Activated T-helper 17 cell treated with anti-CD3 and anti-CD28 coated beads, Interleukin-2, amount 50 U/mL, for 72 hours (primary cell): ENCODE measurements at places on chromosomes 16 and 17. TPM values are rescaled to one million over a fixed set of nuclear protein-coding genes. Genes with fewer than 3 reads are reported as not detected.

- ATAC-seq, result no peak
Observed at GRCh38 chr16:21185659-21186325, 25.6 kb downstream of the ZP2 start.

DNA sequence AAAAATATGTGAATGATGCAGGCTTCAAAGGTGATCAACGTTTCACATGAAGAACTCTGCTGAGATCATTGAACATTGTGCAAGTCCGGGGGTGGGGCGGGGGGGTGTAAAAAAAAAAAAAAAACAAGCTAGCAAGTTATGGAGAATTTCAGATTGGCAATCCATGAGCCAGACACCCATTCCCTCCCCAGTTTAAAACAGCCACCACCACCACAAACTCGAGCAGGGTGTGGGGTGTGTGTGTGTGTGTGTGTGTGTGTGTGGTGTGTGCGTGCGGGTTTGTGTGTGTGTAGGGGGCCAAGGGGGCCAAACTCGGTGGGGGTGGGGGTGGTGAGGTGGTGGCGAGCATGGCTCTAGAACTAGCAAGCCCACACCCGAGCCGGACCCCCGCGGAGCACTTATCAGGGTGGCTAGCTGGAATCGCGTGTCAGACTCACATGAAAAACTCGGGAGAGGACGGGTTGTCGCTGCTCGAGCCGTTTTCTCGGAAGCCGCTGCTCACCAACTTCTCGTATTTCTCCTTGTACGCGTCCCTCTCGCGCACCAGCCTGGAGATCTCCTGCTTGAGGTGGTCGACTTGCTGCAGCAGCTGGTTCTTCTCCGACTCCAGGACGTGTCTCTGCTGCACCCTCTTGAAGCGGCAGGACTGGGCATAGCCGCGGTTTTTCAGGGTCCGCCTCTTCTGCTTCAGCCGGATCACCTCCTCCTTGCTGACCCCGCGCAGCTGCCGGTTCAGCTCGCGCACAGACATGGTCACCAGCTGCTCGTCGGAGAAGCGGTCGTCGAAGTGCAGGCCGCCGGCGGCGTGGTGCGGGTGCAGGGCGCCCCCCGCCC, 2.0 kb downstream of the MAF start:
- no peak for ATAC-seq

DNA sequence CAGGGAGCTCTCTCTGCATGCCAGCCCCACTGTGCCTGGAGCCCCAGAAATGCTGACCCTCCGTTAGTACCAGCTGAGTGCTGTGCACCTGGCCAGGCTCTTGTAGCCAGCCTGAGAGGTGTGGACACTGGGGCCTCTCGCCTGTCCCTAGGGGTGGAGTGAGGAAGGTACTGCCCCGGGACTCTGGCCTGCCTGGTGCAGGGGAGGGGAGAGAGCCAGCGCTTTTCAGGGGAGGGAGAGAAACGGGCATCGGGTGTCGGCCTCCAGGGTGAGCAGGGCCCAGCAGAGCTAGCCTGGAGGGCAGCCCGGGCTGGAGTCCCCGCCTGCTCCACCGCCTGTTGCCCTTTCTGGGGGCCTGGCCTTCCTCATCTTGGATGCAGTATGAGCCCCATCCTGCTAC, 13.1 kb downstream of the MAP2K3 start:
- no peak for ATAC-seq

DNA sequence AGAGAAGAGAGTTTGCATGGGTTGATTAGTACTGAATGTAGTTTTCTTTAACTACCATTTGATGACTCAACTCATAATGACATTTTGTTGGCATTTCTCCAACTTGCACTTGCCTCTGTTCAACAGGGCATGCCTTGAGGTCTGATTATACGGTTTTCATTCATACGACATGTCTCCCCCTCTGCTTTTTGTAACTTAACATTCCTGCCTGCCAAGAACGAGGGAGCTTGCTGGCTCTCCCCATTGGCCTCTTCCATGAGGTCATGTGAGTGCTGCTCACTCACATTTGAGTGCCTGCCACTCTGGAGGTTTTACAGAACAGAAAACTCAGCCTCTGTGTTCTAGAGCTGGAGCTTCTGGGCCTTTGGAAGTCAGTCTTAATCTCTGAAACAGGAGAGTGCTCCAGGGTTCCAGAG, 19.7 kb downstream of the MAP2K6 start:
- ATAC-seq, result no peak

GRCh38 chr16:70635336-70636016, 10.9 kb upstream of the IL34 start:
- no peak for ATAC-seq

DNA sequence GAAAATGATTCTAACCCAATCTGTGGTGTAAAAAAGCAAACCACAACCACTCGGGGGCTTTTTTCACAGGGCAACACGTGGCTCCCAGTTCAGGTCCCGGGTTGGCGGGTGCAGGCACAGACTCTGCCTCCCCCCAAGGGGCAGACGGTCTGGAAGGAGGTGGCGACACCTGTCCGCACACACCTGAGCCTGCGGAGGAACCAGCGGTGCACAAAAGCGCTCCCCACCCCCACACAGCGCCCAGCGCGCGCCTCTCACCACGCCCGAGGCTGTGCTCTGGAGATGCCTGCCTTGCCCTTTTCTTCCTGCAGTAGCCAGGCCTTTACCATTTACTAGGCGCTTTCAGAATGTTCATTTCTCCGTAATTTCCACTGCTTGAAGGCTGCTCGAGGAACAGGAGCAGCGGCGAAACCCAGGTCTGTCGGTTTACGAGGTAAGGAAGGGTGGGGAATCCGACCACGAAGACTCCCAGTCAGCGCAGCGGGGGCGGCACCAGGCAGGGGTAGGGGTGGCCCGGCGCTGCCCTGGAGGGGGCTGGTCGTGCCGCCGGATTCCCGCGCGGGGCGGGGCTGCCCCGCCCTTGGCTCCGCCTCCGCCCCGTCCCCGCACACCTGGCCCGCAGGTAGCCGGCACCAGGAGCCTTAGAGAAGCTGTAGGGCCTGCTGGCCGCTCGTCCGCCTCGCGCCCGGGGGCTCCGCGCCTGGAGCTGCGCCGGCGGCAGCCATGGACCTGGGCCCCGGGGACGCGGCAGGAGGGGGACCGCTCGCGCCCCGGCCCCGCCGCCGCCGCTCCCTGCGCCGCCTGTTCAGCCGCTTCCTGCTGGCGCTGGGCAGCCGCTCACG, at the start of gene USP43:
USP43 (plus strand) TSS at position 608 of the 842 bp plus-strand sequence; CDS start at position 724, 116 bp downstream.
- ATAC-seq, result peak; percentile 73

DNA sequence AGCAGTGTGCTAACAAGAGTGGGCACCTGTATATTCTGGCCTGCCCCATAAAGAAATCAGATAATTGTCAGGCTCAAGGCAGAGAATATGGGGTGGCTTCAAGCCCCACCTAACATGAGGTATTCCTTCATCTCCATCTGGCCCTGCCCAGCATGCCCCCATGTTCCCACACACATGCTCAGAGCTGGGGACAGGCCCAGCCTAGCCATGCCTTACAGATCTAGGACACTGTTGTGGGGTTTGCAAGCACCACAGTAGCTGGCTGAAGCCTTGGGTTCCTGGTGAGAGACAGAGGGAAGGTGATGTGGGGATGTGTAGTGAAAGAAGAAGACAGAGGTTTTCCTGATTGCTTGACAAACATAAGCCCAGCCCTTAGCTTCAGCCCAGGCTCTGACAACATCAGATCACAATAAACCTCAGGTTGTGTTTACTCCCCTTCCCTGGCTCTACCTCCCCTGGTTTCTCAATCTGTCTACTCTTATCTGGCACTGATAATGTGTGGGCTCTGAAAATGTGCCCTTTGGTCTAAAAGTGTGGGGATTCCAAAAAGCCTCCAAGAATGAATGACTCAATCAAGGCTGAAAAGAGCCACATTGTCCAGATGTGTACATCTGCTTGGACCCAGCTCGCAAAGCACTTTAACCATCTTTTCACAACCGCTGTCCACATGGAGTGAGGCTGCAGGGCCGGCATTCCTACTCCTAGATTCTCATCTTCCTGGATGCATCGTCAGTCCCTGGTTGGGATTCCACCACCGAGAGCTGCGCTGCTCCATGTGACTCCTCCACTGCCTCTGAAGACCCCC, 34.4 kb downstream of the CDRT4 start:
- ATAC-seq, result no peak

- no peak for ATAC-seq
Observed at GRCh38 chr16:86015606-86016005, 116.6 kb downstream of the IRF8 start.

DNA sequence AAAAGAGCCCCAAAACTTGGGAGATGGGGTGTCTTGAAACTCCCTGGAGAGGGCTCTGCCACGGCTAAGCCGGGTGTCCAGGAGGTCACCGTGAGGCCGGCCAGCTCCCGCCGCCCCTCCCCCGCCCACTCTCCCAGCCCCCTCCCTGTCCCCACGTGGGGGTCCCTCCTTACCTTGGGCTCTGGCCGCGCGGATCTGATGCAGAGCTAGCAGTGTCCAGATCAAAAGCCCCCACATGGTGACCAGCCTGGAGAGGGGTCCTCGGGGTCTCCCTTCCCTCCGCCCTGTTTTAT, 447 bp downstream of the SDK2 start:
- ATAC-seq, result no peak

- ATAC-seq, result no peak
Observed at GRCh38 chr16:12703935-12704334, 99.8 kb downstream of the CPPED1 start.

- ATAC-seq, result no peak
Observed at GRCh38 chr17:17445925-17446665, 30.7 kb upstream of the MED9 start.

DNA sequence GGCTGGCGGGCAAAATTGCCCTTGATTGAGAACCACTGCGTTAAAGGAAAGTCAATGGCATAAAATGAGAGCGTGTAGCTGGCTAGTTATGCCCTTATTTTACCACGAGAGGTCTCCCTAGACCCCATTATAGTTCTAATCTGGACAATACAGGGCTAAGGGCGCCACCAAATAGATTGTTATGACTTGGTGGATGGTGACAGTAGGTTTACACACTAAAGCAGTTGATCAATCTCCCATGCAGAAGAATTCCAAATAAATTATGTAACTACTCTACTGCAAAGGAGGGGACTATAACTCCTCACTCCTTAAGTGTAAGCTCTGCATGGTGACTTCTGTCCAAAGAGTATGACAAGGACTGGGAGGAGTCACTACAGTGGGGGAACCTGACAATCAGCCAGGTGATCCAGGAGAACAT, 20.4 kb upstream of the YPEL2 start:
- peak; percentile 96 for ATAC-seq

GRCh38 chr16:14513389-14514107, 116.5 kb downstream of the PARN start:
- no peak for ATAC-seq

- ATAC-seq, result peak; percentile 95
Observed at GRCh38 chr16:68719993-68720489, 17.1 kb upstream of the CDH1 start.

GRCh38 chr17:65198653-65199382, 61.6 kb downstream of the RGS9 start:
- ATAC-seq, result peak; percentile 46

DNA sequence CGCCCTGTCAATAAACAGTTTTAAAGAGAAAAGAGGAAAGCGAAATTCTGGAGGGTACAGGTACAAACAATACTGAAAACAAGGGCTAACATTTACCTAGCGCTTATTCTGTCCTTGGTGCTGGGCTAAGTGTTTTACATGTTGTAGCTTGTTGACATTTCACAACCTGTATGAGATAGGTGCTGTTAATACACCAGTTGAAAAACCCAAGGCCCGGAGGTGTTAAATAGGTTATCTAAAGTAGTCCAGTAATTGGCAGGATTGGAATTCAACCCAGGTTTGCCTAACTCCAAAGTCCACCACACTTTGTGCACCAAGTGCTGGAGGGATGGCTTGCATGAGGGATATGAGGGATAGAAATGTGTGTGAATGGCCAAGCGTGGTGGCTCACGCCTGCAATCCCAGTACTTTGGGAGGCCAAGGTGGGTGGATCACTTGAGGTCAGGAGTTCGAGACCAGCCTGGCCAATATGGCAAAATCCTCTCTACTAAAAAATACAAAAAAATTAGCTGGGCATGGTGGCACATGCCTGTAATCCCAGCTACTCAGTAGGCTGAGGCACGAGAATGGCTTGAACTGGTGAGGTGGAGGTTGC, 2.9 kb downstream of the ATP6V0D1 start:
- no peak for ATAC-seq

- no peak for ATAC-seq
Observed at GRCh38 chr16:54072237-54072636, 214.3 kb downstream of the IRX3 start.

DNA sequence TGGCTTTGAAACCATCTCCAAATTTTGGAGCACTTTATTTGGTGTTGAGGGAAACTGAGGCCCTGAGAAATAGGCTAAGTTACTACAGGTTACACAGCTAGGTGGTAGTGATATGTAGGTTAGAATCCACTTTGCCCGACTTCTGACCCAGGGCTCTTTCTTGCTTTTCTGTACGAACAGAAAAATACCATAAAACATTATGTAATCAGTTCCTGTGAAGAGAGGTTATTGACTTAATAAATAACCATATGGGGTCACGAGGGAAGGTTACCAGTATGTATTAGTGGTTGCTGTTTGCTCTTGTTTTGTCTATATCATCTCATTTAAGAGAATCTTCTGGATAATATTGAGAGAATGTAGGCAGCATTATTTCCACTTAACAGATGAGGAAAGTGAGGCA, 172.2 kb upstream of the MAF start:
- no peak for ATAC-seq

- ATAC-seq, result no peak
Observed at GRCh38 chr17:13562271-13562800, 39.4 kb downstream of the HS3ST3A1 start.

TRAF7 gene
- 49.8 TPM for total RNA-seq

GNG13 gene
- total RNA-seq, result not detected

AOC3 gene
- total RNA-seq, result 3.0 TPM

C16orf74 gene
- 0.35 TPM for total RNA-seq

REXO5 gene
- total RNA-seq, result 11.4 TPM

SCIMP gene
- total RNA-seq, result not detected
